ENCODE measurements at places on chromosomes 12 and 14. TPM values are rescaled to one million over a fixed set of nuclear protein-coding genes. Genes with fewer than 3 reads are reported as not detected.

Gene SPTLC2
- 10.3 TPM for total RNA-seq

Gene PZP
- not detected for total RNA-seq

Gene CSRP2
- total RNA-seq = 2.0 TPM

- no peak overlapping the region for H3K4me3 ChIP-seq
- H3K36me3 ChIP-seq = no peaks in the 10 kb centered on the region
- no peak for DNase-seq
- no peaks in the 10 kb centered on the region for H3K4me1 ChIP-seq
Observed at GRCh38 chr14:105376521-105377440, 21.6 kb upstream of the TEX22 start.

Gene RNU4-1
- 2,069 TPM for total RNA-seq

Gene LHX5
- total RNA-seq = not detected

Data from MCF 10A (cell line).